ENCODE measurements at places on chromosomes 6 and 20. TPM values are rescaled to one million over a fixed set of nuclear protein-coding genes. Genes with fewer than 3 reads are reported as not detected.

The GSTA3 gene
- not detected for total RNA-seq

The LRFN2 gene
- total RNA-seq: not detected

The TMC2 gene
- total RNA-seq: not detected

The VSX1 gene
- not detected for total RNA-seq

The CD109 gene
- 29.0 TPM for total RNA-seq

The CENPB gene
- 62.9 TPM for total RNA-seq

The TPX2 gene
- 6.1 TPM for total RNA-seq

The KHDC1 gene
- total RNA-seq: 0.98 TPM

DNA sequence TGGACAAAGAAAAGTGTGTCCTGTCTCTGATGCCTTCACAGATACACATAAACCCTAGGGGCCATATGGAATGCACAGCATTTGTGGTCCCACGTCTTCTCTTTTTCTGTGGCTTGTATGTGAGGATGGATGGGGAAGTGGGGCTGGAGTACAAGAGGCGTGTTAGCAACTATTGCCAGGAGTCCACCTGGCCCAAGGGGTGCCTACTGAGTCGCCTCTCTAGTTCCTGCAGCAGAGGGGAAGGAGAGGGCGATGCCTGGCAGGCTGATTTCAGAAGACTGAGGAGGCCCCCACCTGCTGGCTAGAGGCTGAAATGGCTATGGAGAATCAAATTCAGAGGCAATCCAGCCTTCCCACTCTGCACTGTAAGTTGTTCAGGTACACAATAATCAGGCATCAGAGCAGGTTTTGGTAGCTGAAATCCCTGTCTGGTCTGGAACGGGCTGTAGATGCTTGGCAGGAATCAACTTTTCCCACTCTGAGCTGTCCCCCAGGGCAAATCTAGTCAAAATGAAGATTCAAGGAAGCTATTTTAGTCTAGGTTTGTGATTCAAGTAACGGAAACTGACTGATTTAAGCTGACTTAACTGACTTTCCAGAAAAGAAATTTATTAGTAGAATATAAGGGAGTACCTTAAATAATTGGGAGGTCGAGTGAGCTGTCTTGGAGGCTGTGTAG is 14.9 kb upstream of the PPARD start:
- no peak overlapping the region for H3K4me3 ChIP-seq
- H3K36me3 ChIP-seq: no peaks in the 10 kb centered on the region
- no peak overlapping the region for H3K27ac ChIP-seq
- H3K4me1 ChIP-seq: no peaks in the 10 kb centered on the region
- peak; percentile 64 for DNase-seq
- H3K27me3 ChIP-seq: no peaks in the 10 kb centered on the region

DNA sequence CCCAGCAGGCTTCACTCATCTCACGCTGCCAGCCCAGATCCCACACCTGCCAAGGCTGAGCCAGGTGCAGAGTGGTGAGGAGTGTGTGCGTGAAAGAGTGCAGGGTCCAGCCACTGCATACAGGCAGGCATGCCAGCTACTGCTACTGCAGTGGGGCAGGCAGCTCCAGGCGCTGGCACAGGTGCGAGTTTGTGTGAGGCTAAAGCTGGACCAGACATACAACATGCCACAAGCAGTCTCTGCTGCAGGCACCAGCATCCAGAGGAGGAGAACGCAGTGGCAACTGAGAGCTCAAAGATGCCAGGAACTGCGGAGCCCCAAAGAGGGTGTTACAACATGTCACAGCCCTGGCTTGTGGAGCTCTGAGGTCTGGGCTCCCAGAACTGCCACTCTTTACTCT is 149.8 kb downstream of the EYS start:
- H3K27ac ChIP-seq: no peak overlapping the region
- no peak for DNase-seq
- no peaks in the 10 kb centered on the region for H3K36me3 ChIP-seq
- H3K27me3 ChIP-seq: no peaks in the 10 kb centered on the region
- no peak overlapping the region for H3K4me3 ChIP-seq

- H3K27me3 ChIP-seq: no peaks in the 10 kb centered on the region
- no peak overlapping the region for H3K27ac ChIP-seq
- peaks cover 3% of the 10 kb centered on the region for H3K4me1 ChIP-seq
- DNase-seq: no peak
- H3K4me3 ChIP-seq: no peak overlapping the region
These were observed 3.9 kb upstream of the SIGLEC1 start for GRCh38 chr20:3716195-3716834.

DNA sequence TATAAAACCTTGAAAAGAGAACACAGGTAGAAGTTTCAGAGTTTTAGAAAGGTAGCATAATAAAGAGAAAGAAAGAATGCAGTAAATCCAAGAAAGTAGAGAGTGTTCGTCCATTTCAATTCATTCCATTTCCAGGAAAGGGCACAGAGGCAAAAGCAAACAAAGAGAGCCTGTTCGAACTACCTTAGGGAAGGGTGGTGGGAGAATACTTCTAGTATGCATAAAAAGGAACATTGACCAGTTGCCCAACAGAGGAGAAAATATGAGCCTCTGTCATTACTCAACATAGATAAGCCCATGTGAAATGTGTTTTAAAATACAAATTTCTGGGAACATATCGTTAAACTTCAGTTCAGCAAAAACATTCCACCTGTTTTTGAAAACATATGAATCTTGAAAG is 60.6 kb downstream of the CYP39A1 start:
- H3K27me3 ChIP-seq: no peaks in the 10 kb centered on the region
- no peak overlapping the region for H3K4me3 ChIP-seq
- no peaks in the 10 kb centered on the region for H3K4me1 ChIP-seq
- no peak for DNase-seq
- H3K36me3 ChIP-seq: no peaks in the 10 kb centered on the region

DNA sequence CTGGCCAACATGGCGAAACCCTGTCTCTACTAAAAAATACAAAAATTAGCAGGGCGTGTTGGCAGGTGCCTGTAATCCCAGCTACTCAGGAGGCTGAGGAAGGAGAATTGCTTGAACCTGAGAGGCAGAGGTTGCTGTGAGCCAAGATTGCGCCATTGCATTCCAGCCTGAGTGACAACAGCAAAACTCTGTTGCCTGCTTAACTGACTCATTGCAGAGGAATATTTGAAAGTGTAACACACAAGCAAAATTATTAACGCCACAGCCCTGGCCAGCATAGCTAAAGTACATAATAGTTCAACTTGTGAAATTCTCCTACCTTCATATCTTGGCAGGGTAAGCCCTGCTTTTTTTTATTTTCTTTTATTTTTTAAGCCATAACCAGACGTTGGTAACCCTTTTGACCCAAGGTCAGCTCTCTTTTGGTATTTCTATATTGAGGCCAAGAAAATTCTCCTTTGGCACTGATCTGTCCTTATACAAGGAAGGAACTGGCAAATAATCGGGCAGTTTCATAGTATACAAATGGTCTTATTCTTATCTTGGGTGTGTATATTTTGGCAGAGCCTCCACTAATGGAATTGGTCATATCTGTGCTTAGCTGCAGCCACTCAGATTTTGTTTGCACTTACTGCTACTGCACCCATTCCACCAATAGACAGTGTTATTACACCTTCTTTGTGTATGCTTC is 4.0 kb upstream of the ADGRF5 start:
- H3K4me3 ChIP-seq: no peak overlapping the region
- no peaks in the 10 kb centered on the region for H3K4me1 ChIP-seq
- H3K27me3 ChIP-seq: no peaks in the 10 kb centered on the region
- no peak for DNase-seq
- no peak overlapping the region for H3K27ac ChIP-seq
- H3K36me3 ChIP-seq: no peaks in the 10 kb centered on the region

- H3K27ac ChIP-seq: no peak overlapping the region
- H3K27me3 ChIP-seq: no peaks in the 10 kb centered on the region
- H3K4me1 ChIP-seq: no peaks in the 10 kb centered on the region
- H3K4me3 ChIP-seq: no peak overlapping the region
- DNase-seq: no peak
These were observed 37.6 kb upstream of the CHMP4B start for GRCh38 chr20:33773412-33774089.

GRCh38 chr6:130065609-130066156 is 47.3 kb downstream of the L3MBTL3 start:
- no peak for DNase-seq
- H3K27ac ChIP-seq: no peak overlapping the region
- H3K27me3 ChIP-seq: no peaks in the 10 kb centered on the region
- peaks cover 5% of the 10 kb centered on the region for H3K36me3 ChIP-seq
- H3K4me3 ChIP-seq: no peak overlapping the region
- H3K4me1 ChIP-seq: no peaks in the 10 kb centered on the region

- no peaks in the 10 kb centered on the region for H3K4me1 ChIP-seq
- H3K27ac ChIP-seq: no peak overlapping the region
- no peak for DNase-seq
These were observed 98.6 kb upstream of the FAM83B start for GRCh38 chr6:54747955-54748354.

GRCh38 chr6:76843054-76843822 is 620.1 kb downstream of the HTR1B start:
- H3K27ac ChIP-seq: no peak overlapping the region
- H3K4me3 ChIP-seq: no peak overlapping the region
- no peak for DNase-seq
- H3K4me1 ChIP-seq: no peaks in the 10 kb centered on the region
- no peaks in the 10 kb centered on the region for H3K27me3 ChIP-seq
